Stimulated activated CD4-positive, alpha-beta T cell treated with anti-CD3 and anti-CD28 coated beads, Interleukin-4, amount 100 ng/mL, for 1 hour (primary cell): ENCODE measurements at places on chromosomes 6 and 20.

DNA sequence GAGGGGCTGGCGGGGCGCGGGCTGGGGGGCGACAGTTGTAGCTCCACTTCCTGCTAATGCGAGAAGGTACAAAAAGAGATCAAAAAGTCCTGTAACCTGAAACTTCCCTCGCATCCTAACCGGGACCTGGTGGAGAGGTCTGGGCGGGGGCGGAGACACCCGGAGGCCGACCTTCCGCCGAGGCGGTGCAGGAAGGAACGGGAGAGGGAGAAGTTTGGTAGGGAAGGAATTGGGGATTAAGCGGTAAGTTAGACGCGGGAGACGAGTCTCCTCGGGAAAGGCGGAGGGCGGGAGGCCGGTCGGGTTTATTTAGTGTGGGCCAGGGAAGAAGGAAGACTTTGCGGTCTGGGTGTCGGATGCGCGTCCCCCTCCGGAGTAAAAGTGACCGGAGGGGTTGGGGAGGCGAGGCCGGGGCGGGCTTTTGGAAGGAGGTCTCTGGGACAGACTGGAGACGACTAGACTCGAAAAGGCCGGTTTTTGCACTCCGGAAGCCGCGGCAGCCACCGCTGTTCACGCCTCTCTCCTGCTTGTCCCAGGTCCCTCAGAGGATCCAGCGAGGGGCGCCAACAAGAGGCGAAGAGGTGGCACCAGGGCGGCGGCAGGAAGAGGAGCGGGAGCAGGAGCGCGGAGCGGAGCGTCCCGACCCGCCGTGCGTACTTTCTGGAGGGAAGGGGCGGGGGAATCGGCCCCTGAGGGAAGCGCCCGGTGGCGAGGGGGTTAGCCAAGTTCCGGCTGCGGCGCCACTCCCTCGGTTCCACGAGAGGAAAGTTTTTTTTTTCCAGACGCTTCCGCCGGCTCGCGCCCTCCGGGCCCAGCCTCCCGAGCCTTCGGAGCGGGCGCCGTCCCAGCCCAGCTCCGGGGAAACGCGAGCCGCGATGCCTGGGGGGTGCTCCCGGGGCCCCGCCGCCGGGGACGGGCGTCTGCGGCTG lies 734 bp downstream of the TPBG start:
- no peak for DNase-seq

GRCh38 chr6:583116-583515 lies 73.8 kb downstream of the HUS1B start:
- no peak for DNase-seq

GRCh38 chr6:64590965-64591675 lies 955.5 kb downstream of the PHF3 start:
- no peak for DNase-seq

DNA sequence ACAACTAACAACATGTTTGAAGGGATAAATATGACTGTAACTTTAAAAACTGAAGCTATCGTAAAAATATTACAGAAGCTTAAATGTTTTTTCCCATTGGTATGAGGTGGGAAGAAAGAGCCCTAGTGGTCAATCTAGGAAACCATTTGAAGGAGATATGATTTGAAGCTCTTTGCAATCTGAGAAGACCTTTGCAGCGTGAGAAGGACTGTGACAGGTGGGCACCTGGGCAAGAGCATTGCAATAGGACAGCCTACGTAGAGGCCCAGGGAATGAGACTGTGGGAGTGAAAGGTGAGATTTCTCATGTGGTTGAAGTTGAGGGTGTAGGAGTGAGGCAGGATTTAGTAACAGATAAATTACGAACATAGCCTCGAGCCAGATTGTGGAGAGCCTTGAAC lies 108.0 kb upstream of the PDE7B start:
- DNase-seq = no peak

GRCh38 chr20:11267762-11268335 lies 594.0 kb upstream of the JAG1 start:
- no peak for DNase-seq

DNA sequence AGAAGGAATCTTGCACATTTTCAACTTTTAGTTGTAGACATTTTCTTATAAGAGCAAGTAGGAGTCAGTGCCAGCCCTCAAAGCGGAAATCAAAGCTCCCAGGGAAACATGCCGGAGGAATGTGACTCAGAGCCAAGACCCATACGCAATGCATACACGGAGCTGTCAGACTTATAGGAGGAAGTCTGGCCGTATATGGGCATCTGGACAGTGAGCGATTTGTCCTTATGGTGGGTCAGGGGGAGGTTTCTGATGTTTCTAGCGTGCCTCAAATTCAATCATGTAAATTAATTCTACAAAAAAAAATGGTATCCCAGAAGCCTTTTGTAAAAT lies 3.6 kb upstream of the CCN2 start:
- DNase-seq = no peak

DNA sequence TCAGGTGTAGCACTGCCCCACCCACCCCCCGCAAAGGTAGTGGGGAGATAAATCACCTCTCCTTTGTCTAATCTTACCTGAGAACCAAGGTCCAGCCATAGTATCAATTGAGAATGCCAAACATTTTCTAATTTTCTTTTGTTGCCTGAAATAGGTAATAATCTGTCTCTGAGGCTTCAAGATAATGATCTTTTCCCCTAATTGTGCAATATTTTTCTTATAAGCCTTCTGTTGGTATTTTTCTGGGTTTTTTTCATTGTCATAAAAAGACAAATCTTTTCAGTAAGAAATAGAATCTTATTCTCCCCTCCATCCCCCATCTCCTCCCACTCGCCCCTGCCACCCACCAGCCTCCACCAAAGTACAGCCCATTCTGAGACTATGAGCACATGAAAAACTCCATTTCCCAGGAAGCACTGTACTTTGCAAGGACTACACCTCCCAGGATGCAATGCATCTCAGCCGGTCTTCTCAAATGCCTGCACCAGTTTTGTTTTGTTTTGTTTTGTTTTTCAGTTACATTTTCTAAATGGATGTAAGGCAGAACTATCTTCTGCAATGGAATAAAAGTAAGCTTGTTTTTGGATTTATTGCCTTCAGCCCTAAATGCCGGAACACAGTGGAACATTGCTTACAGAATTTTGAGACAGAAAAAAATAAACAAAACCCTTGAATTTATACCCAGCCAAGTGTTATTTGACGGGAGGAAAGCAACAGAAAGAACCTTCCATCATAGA lies 268.0 kb downstream of the TFAP2A start:
- no peak for DNase-seq

DNA sequence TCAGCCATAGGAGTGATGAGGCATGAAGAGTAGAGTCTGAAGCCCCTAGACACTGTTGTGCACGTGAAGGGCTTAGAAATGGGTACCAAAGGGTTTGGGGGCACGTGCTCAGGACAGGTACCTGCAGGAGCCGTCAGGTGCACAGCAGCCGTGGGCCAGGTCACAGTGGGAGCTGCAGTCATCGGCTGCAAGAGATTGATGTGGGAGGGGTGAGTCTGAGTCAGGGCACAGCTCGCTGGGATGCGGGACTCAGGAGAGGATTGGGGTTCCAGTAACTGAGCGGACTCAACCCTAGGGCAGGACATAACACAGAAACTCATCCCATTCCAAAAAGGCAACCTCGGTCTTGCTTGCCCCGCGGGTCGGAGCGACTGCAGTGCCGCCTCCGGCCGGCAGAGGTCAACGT lies 1.1 kb downstream of the DLK2 start:
- DNase-seq = peak; percentile 75

GRCh38 chr20:33846291-33846935 lies 35.3 kb downstream of the CHMP4B start:
- DNase-seq = no peak

DNA sequence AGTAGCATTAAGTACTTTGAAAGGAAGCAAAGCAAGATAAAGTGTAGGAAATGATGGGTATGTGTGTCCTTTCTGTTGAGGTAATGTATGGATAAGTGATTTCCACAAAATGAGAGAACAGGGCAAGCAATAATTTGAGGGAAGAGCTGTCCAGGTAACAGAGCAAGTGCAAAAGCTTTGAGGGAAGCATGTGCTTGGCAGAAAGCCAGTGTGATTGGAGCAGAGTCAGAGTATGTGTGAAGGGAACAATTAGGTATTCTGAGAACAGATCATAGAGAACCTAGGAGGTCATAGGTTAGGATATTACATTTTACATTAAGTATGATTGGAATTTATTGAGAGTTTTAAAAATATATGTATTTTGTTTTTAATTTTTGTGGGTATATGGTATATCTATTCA lies 30.2 kb upstream of the MAN1A1 start:
- DNase-seq = no peak
